ENCODE measurements at places on chromosomes 4 and X.
A peak's percentile ranks its signal among the peaks of the same experiment; 100 is the strongest.

GRCh38 chr4:81470456-81471297 is 1.0 kb downstream of the RASGEF1B start:
- DNase-seq, result peak; percentile 7

- no peak for DNase-seq
Observed at GRCh38 chr4:182492423-182492822, 249.2 kb downstream of the TENM3 start.

- DNase-seq, result peak; percentile 70
Observed at GRCh38 chrX:39688576-39689375, 409.0 kb downstream of the BCOR start.

- DNase-seq, result no peak
Observed at GRCh38 chr4:80112236-80112635, 39.2 kb upstream of the ANTXR2 start.

DNA sequence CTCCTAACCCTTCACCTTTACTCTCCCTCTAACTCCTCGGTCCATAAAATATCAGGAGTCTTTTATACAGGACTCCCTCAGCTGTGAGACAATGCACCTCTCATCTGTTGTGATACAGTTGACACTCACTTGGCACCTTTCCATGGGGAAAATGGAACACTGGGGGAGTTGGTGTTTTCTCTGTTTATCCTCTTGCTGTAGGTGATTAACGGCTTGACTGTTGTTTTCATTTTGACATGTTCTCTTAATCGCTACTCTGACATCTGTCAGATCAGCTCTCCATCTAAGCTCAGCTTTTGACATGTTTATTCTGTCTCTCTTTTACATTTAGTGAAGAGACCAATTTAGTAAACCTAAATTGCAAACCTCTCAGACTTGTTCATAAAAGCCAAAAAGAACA is 604.8 kb downstream of the TRAM1L1 start:
- DNase-seq, result no peak

DNA sequence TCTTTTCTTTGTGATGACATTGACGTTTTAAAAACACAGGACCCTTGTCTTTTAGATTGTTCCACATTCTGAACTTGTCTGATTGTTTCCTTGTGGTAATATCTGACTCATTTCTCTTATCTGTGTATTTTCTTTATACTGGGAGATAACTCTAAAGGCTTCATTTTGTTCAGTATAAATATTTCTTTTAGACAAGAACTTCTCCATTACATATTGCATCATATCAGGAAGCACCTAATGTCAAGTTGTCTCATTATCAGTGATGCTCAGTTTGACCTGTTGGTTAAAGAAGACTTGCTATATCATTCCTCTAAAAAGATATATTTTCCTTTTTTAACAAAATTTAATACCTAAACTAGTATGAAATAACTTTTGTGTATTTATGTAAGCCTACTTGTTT is 152.3 kb upstream of the BMP3 start:
- DNase-seq, result no peak

DNA sequence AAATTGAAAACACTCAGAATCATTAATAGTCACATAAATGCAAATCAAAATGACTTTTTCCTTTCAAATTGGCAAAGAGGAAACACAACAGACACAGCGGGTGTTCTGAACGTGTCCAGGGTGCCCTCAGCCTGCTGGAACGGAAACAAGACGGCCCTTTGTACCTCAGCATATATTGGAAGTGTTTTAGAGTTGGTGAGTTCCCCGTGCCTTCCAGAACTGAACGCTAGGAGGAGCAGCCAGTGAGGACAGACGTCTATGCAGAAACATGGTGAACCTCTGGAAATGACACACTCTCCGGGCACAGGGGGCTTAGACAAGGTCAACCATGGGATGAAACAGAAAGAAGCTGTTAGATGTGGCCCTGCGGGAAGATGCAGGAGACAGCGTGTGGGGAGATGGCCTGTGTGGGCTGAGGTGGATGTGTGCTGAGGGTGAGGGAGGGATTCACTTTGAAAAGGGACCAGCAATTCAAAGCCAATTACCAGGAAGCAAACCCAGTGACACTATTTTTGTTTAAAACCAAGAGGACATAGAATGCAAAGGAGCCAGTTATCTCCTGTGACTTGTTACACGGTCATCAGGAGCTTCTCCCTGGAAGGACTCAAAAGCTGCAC is 40.4 kb downstream of the RNF212 start:
- peak; percentile 95 for DNase-seq

DNA sequence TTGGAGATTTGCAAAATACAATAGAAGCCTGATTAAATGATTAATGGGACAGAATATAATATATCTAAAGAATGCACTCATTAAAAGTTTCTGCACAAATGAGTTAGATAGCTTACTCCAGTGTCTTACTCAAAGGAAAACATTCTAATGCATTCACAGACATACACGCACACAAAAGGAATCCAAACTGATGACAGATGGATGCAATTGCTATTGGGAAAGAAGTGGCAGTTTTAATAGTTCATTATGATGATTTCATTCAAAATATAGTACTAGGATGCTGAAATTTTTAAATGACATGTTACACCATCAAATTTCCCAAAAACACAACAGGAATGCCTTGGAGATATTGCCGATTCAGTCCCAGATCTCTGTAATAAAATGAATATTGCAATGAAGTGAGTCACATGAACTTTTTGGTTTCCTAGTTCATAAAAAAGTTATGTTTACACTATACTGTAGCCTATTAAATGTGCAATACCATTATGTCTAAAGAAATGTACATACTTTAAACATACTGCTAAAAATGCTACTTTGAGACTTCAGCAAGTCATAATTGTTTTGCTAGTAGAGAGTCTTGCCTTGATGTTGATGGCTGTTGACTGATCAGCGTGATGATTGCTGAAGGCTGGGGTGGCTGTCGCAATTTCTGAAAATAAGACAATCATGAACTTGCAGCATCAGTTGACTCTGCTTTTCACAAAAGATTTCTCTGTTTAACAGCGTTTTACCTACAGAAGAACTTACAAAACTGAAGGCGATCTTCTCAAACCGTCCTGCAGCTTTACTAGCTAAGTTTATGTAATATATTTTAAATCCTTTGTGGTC is 45.6 kb downstream of the BBS12 start:
- no peak for DNase-seq

DNA sequence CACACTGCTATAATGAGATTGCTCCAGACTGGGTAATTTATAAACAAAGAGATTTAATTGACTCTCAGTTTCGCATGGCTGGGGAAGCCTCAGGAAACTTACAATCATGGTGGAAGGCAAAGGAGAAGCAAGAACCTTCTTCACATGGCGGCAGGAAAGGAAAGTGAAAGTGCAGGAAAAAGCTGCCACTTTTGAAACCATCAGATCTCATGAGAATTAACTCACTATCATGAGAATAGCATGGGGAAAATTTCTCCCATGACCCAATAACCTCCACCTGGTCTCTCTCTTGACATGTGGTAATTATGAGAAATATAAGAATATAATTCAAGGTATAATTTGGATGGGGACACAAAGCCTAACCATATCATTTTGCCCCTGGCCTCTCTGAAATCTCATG is 884.2 kb downstream of the GLUD2 start:
- no peak for DNase-seq

- peak; percentile 8 for DNase-seq
Observed at GRCh38 chr4:114598191-114599121, at the start of gene UGT8. UGT8 (plus strand) TSS chr4:114598807; CDS start chr4:114622881, 24,074 bp downstream.

DNA sequence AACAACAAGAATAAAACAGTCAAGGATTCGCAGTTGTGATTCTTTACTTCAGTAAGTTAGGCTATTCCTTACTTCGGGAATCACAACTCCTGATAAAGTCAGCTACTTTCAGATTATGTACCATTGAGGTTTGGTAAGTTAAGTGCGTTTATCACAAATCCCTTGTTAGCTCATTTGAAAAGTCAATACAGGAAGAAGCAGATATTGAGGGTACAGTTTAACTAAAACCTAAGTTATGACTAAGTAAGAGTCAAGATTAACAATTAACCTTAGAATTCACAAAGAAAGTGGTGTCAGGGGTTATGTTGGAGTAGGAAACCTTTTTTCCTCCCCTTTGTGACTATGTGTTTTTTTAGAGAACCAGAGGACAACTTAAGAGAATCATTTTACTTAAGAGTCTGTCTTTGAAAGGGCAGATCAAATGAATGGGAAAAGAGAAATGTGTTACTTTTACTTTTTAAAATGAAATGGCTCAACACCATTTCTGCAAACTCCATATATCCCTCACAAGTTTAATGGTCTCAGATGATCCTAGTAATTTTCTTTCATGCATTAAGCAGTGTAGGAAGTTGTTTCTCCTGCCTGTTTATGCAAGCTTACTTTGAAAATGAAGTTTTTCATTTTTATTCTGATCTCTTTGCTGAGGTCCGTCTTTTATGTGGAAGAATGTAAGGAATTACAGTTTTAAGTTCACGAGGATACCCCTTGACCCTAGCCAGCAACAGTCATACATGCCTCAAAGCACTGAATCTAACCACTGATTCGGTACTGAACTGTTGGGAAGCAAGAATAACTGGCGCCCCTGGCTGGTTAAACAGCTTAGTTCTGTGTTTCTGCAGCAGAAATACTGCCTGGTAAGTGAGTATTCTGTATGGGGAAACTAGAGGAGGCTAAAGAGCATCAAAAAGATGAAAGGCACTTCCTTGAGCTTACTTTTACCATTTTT is 211.7 kb downstream of the SLC4A4 start:
- no peak for DNase-seq

DNA sequence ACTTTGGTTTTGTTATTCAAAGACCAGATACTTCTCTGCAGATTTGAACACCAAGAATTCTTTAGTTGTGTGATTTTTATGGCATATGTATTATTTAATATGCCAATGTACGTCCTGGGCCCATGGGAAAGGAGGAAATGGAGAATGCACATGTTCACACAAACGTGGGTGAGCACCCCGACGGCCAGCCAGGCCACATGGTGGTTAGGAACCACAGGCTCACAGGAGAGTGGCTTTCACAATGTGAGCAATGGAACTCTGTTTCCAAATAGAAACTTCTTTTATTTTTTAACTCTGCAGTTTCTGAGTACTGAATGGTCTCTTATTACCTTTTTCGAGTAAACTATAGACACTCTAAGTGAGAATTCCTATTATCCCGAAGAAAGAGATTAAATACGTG is 58.0 kb upstream of the UNC5C start:
- DNase-seq, result peak; percentile 44

DNA sequence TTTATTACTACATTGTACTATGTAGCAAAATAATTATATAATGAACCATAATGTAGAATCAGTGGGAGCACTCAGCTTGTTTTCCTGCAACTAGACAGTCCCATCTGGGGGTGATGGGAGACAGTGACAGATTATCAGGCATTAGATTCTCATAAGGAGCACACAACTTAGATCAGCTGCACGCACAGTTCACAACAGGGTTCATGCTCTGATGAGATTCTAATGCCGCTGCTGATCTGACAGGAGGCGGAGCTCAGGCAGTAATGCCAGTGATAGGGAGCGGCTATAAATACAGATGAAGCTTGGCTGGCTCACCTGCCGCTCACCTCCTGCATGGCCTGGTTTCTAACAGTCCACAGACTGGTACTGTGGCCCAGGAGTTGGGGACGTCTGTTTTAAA is 199.2 kb downstream of the MAB21L2 start:
- no peak for DNase-seq

- no peak for DNase-seq
Observed at GRCh38 chr4:86837691-86838503, 11.3 kb downstream of the SLC10A6 start.

DNA sequence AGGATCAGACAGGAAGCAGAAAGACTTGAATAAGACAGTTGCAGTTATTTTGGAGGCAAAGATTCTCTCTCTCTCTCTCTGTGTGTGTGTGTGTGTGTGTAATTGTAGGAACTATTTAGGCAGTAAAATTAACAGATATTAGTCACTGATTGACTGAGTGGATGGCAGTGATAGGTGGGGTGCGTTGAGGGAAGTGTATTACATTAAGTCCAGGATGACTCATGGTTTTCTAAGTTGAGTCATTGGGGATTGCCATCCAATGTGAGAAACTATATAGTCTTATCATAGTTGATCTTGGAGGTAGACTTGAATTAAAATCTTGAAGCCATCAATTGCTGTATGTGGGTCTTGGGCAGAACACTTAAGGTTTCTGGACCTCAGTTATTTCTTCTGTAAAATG is 75.4 kb downstream of the AR start:
- DNase-seq, result no peak

GRCh38 chrX:118579417-118579816 is 83.8 kb downstream of the DOCK11 start:
- DNase-seq, result no peak

- no peak for DNase-seq
Observed at GRCh38 chr4:113998079-113998478, 18.6 kb upstream of the ARSJ start.

GRCh38 chrX:56757327-56757726 is 28.3 kb downstream of the NBDY start:
- no peak for DNase-seq

- DNase-seq, result no peak
Observed at GRCh38 chr4:15425520-15425919, 2.3 kb upstream of the C1QTNF7 start.

DNA sequence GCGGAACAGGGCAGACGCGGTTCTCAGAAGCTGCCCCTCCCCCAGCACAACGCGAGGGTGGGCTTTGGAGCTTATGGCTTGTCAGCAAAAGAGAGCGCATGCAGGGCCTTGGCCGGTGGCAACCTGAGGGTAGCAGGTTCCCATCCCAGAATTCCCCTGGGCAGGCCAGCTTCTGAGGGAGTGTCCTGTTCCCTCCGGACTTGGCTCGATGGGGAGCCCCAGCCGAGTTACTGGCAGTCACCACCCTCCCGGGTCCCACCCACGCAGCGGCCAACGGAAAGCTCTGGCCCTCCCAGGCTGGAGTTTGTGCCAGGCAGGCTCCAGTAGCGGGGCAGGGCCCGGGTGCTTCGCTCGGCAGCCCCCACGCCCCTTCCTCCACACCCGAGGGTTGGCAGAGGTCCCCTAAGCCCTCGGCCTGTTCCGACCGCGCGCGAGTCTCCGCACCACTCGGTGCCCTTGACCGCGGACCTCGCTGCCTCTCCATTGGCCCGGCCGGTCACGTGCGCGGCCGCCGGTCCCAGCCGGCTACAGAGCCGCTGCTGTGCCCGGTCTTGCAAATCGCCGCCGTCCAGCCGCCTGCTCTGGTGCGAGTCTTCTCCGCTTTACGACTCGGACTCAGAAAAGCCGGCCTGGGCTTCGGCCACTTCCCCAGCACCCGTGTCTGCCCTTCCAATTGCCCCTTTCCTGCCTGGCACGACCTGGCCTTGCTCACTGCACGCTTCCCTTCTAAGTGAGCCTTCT is 20.9 kb upstream of the MTM1 start:
- peak; percentile 60 for DNase-seq

GRCh38 chrX:21963731-21964405 is 23.4 kb downstream of the SMS start:
- no peak for DNase-seq

All from NB4 (cell line).